ENCODE measurements at places on chromosomes 7 and 10.
A peak's percentile ranks its signal among the peaks of the same experiment; 100 is the strongest.

DNA sequence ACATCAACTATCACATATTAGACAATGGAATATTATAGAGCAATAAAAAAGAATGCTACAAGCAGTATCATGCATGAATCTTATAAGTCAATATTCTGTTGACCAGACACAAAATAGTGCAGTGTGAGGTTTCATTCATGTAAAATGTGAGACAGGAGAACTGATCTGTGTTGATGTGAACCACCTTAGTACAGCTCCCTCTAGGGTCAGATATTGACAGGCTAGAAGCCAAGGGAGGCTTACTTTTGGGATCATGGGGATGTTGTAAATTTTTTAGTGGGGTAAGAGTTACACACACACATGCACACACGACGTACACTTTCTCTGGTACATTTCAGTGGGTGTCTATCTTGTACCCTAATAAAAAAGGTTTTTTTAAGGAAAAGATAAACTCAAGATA, 231.6 kb upstream of the FOXK1 start:
- no peak for DNase-seq

DNA sequence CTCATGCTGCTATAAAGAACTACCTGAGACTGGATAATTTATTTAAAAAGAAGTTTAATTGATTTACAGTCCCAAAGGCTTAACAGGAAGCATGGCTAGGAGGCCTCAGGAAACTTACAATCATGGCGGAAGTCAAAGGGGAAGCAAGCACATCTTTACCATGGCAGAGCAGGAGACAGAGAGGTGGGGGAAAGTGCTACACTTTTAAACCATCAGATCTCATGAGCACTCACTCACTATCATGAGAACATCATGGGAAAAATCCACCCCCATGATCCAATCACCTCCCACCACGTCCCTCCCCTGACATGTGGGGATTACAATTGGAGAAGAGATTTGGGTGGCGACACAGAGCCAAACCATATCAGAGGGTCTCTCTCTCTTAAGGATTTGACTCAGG, 108.6 kb upstream of the PODXL start:
- no peak for DNase-seq

- DNase-seq = no peak
Measured at GRCh38 chr7:278081-278480, 11.9 kb upstream of the FOXL3 start.

DNA sequence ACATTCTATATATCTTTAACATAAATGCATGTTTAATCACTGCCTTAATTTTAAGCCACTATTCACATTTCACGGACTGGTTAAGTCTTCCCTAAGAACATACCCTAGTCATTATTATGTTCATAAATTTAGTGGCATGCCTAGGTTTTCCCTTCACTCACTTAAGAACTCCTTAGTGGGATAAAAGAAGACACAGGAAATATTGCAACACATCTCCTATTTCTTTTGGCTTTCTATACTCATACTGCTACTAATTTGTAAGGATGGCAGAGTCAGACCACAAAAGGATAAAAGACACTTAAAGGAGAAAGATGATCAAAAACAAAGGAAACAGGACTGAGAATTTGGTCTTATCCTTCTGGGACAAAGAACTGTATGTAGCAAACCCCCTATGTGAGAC, 951.4 kb downstream of the SORCS3 start:
- no peak for DNase-seq

DNA sequence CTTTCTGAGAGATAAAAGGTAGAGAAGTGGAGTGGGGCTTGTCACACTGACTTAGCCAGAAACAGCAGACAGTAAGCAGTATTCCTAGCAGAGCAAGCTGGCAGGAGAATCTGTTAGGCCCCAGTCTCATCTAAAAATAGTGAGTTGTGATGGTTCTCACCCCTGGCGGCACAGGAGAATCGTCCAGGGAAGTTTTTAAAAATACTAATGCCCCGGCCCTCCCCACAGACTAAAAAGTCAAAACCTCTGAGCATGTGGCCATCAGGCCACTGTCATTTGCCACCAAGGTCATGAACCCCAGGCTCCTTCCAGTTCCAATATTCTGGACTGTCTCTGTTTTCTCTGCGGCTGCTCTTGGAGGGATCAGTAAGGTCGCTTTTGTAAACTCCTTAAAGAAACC, 34.0 kb downstream of the LYZL1 start:
- no peak for DNase-seq

- DNase-seq = peak; percentile 32
Measured at GRCh38 chr7:79553811-79554555, 100.5 kb upstream of the MAGI2 start.

- no peak for DNase-seq
Measured at GRCh38 chr10:79400146-79401004, 45.0 kb downstream of the ZCCHC24 start.

DNA sequence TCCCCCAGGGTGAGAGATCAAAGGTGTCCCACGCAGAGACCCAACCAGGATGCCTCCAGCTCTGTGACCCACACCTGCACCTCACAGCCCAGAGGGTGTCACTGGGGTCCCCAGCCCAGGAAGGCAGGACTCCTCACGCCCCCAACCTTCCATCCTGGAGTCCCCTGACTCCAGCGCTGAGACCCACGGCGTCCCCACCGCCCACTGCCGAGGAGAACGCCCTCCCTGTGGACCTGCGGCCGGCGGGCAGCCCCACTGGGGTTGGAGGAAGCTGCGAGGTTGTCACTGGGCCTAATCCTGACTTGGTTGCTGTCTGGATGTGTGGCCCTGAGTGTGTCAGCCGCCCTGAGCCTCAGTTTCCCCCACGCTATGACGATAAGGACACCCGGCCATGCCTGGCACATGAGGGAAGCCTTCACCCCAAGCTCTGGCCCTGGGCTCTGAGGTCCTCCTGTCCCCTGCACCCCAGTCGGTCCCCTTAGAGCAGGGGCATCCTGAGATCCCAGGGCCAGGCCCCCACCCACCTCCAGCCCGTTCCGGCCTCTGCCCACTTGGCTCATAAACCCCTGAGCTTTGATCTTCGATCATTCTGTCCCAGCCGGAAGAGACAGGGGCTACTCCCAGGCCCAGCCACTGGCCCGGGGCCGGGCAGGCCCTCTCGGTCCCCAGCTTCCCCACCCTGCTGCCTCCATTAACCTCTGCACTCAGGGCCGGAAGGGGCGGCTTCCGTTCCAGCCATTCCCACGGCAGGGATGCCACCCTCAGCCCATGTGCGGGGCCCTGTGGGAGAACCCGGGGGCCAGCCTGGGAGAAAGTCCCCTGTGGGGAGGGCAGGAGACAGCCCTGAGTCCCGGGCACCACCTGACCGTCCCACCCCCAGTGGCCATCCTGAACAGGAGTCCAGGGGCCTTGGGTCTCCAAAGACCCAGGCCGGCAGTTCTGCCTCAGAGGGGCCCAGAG, 113.2 kb downstream of the MICALL2 start:
- DNase-seq = no peak

DNA sequence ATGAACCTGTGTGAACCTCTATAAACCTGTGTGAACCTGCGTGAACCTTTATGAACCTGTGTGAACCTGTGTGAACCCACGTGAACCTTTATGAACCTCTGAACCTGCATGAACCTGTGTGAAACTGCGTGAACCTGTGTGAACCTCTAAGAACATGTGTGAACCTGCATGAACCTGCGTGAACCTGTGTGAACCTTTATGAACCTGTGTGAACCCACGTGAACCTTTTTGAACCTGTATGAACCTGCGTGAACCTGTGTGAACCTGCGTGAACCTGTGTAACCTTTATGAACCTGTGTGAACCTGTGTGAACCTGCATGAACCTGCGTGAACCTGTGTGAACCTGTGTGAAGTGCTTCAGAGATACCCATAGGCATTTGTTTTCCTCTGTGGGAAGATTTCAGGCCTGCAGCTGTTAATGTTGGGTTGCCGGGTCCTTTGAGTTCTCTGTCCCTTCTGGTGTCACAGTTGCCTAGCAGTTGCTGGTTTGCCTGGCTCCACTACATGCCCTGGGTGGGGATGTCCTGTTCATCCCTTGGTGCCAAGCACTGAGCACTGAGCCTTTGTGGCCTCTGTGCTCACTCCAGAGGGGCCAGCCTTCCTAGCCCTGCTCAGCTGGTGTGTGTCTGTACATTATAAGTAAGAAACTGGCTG, 97.9 kb downstream of the DOCK1 start:
- no peak for DNase-seq

GRCh38 chr7:116955801-116956476, 2.6 kb downstream of the ST7 start:
- no peak for DNase-seq

GRCh38 chr7:156017431-156017830, 205.2 kb upstream of the SHH start:
- DNase-seq = no peak
